ENCODE measurements at places on chromosomes 12 and 14.
A peak's percentile ranks its signal among the peaks of the same experiment; 100 is the strongest.

- DNase-seq, result peak; percentile 51
Observed at GRCh38 chr12:121536054-121536898, 44.5 kb downstream of the KDM2B start.

- DNase-seq, result no peak
Observed at GRCh38 chr14:61050417-61050816, 69.4 kb downstream of the SLC38A6 start.

DNA sequence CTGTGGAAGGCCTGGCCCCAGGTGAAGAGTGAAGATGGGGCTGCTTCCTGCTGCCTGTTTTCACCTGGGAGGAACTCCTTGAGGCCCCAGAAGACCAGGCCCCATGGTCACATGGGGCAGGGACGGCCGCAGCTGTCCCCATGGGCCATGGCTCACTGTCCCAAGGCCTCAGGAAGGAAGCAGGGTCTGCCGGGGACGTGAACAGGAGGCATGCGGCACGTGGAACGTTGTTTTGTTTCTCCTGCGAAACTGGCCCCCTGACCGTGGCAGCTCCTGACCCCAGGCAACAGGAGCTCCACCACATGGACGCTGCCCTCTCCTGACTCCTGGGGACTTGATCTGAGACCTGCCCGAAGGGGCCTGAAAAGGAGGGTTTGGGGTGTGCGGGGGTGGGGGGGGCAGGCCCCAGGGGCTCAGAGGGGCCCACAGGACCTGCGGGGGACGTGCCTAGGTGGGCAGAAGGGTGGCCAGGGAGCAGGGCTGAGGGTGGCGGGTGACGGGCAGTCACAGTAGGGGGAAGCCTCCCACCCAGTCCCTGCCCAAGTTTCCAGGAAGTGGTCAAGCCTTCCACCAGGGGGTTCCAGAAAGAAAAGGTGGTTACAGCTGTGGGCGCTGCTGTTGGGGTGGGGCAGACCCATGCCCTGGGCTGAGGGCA is 41.4 kb downstream of the LRCOL1 start:
- no peak for DNase-seq

GRCh38 chr12:62519043-62519442 is 52.4 kb downstream of the MON2 start:
- DNase-seq, result no peak

DNA sequence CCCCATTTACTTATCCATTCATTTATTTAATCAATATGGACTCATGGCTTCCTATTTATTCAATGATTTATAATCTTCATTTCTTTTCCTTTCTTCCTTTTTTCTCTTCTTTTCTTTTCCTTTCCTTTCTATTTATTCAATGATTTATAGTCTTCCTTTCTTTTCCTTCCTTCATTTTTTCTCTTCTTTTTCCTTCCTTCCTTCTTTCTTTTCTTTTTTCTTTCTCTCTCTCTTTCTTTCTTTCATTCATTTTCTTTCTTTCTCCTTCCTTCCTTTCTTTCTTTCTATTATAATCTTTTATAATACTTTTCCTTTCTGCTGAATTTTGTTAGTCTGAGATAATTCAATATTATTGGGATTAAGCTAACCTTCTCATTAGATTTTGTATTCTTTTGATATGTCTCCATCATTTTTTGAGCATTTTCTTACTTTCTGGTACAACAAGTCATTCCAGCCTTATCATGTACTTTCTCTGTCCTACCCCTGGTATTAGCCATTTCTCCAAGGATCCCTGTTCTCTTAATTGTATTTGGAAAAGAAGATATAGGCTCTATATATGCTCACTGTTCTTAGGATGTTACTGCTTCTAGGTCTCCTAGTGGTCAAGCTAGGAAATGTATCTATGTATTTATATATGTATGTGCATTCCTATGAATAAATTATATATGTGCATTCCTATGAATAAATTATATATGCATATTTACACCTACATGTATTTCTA is 12.1 kb downstream of the LACRT start:
- no peak for DNase-seq

DNA sequence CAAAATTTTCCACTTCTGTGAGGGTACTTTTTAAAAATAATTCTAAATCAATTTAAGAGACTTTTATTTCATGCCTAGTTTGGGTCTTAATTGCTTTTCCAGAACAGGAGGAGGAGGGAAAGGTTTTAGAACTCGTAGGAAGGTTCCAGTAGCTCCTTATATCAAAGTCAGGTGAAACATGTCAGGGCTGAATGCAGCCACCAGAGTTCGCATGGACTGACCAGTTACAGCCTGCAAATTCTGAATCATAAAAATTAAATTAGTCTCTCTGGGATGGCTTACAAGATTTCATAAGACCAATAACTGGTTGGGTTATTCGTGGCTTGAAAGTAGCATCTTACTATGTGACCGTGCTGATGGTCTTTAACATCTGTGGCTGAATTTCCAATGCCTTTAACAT is 397 bp downstream of the BDKRB1 start:
- DNase-seq, result no peak

GRCh38 chr12:27480016-27480415 is 33.5 kb downstream of the SMCO2 start:
- DNase-seq, result no peak

DNA sequence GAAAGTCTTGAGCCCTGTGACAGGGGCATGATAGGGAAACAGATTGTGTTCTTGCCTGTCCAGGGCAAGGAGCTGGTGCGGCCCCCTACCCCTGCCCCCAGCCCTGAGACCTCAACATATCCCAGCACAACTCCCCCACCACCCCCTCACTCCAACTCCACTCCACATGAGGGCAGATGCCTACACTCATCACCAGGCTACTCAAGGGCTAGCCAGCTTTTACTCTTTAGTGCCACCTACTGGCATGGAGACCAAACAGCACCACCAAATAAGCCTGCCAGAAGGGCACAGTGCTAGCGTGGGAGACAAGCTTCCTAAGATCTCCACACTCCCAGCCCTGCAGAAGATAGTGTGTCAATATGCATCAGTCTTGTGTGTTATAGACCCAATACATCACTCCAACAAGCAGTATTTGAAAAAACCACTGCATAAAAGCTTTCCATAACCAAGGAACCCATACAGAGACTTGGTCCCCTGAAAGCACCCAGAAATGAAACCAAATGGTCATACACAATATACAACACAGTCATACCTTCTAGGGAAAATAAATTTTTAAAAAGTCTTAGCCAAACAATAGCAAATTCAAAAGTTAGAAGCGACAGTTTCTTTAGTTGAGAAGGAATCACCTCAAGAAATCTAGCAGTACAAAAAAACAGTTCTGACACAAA is 154.4 kb downstream of the KCNK10 start:
- peak; percentile 36 for DNase-seq

- peak; percentile 80 for DNase-seq
Observed at GRCh38 chr14:69151458-69152180, 1.3 kb downstream of the DCAF5 start.

DNA sequence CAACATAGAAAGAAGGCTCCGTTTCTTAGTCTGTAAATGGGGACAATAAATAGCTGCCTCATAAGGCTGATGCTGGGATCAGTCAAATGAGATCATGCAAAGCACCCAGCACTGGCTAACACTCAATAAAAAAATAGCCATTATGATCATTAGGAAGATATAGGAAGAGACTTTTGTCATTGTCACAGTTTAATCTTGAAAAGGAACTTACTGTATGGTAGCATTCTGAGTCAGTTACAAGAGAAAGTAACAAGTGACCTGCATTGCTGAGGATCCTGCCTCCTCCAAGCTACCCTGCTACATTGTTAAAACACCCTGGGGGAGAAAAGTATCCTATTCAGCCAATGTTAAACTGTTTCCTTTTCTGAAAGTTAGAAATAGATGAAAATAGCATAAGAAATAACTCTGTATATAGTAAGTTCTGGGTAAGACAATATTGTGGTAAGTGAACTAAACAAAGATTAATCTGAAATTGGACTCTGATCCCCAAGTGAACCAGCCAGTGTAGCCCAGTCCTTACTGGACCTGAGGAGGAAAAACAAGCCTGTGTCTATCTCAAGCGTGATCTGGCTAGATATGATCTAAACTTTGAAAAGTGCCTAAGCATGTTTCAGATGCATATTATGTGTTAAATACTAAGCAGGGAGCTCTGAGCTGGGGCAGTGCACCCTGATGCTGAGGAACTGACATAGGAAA is 3.6 kb upstream of the NUDT4 start:
- DNase-seq, result no peak

DNA sequence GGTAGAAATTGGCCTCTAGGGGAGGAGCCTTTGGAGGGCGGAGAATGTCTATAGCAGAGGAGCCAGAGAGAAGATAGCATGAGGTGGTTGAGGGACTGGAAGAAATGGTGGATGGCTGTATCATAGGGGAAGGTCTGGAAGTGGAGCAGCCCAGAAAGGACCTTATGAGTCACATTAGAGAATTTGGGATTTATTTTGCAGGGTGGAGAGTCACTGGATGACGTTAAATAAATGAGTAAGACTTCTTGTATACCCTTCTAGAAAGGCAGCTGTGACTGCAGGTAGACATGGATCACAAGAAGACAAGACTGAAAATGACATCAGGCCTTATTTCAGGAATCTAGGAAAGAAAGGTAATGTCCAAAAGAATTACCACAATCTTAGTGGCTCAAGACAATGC is 208.2 kb upstream of the TMTC1 start:
- no peak for DNase-seq

GRCh38 chr12:74539765-74540526 is 2.3 kb downstream of the ATXN7L3B start:
- no peak for DNase-seq

DNA sequence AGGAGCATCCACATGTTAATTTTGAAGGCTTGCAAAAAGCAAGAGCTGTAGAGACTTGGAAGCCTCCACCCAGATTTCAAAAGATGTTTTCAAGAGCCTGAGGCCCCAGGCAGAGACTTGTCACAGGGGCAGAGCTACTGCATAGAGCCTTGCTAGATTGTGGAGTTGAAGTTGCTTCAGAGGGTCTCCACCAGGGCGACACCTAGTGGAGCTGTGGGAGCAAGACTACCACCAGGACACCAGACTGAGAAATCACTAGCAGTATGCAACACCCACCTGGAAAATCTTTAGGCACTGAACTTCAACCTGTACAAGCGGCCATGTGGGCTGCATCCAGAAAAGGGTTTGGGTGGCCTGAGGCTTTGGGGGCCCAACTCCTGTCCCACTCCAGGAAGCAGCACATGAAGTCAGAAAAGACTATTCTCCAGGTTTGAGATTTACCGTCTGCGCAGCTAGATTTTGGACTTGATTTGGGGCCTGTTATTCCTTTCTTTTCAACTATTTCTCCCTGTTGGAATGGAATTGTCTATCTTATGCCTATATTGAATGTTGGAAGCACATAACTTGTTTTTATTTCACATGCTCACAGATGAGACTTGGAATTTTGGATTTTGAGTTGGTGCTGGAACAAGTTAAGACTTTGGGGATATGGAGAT is 508.6 kb downstream of the FLRT2 start:
- peak; percentile 35 for DNase-seq

DNA sequence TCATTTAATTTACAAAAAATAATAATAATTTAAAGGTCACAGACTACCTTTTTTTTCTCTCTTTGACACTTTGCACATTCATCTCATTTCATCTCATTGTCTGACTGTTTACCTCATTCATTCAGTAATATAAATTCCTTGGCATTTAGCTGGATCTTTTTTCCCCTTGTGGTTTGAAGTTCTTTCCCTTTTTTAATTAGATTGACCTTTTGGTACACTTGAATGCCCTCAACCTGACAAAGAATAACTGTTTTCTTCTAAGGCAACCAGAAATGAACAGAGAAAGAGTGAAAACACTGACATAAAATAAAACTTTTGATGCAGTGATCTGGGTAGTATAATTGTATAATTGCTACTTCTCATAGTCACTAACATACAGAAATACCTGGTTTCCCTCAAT is 774.9 kb upstream of the NOVA1 start:
- no peak for DNase-seq

DNA sequence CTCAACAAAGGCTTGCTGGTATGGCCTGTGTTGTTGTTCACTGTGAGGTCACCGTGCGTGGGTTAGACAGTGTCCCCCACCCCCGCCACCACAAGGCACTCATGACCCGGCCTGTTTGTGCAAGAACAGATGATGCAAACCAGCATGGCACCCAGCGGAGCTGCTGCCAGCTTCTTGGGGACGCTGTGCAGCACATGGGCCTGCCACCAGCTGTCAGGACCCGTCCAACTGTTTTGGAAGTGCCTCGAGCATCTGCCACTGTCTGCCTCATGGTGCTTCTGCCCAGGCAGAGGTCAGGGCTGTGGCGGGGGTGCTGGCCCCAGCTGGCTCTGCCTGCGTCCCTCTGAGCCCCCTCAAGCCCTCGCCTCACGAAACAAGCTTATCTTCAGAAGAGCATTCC is 1.5 kb downstream of the ASB2 start:
- no peak for DNase-seq

- DNase-seq, result no peak
Observed at GRCh38 chr14:80572666-80573065, 361.4 kb upstream of the DIO2 start.

GRCh38 chr12:42288544-42288943 is 37.4 kb downstream of the ZCRB1 start:
- DNase-seq, result no peak

DNA sequence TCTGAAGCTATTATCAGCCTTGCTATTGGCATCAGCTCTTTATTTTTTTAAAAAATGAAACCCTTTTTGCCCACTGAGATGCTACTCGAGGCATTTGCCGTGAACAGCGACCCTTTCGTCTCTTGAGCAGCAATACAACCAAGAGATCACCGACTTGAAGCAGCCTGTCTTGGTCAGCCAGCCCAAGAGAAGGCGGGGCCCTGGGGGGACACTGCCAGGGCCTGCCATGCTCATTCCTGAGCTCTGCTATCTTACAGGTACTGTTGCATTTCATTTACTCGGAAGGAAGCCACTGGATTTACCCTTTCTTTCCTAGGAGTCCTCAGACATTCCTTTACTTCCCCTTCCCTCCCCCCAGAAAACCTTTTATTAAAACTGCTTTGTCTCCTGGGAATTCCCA is 16.7 kb downstream of the PIWIL1 start:
- DNase-seq, result no peak

DNA sequence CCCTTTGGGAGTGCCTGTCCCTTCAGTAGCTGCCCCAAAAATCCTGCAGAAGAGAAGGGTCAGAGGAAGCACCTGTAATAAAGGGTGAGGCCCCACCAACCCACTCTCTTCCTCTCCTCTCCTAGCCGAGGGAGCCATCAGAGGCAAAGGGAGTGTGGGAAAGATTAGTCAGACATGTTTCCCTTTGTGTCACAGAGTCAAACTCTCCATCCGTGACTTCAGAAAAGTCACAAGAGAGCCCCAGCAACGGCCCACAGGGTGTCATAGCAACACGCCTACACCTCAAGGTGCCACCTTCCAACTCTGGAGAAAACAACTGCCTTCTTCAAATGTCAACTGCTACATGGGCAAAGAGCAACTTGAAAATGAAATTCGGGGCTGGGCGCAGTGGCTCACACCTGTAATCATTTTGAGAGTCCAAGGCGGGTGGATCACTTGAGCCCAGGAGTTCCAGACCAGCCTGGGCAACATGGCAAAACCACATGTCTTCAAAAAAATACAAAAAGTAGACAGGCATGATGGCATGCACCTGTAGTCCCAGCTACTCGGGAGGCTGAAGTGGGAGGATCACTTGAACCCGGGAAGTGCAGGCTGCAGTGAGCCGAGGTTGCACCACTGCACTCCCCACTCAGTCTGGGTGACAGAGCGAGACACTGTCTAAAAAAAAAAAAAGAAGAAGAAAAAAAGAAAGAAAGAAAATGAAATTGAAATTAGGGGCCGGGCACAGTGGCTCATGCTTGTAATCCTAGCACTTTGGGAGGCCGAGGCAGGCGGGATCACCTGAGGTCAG is 17.7 kb upstream of the CD27 start:
- DNase-seq, result peak; percentile 87

GRCh38 chr12:57552835-57553313 is 3.0 kb downstream of the KIF5A start:
- DNase-seq, result no peak

Measured in activated T-cell treated with anti-CD3 and anti-CD28 coated beads for 48 hours (primary cell).